H9 (cell line): ENCODE measurements at places on chromosomes 2 and 18. TPM values are rescaled to one million over a fixed set of nuclear protein-coding genes. Genes with fewer than 3 reads are reported as not detected.

RAD51AP2 gene
- 0.07 TPM in 1 of 2 replicates, not detected in the other for total RNA-seq

GRCh38 chr2:215063526-215063925 lies 74.9 kb downstream of the ABCA12 start:
- H3K4me3 ChIP-seq: no peak overlapping the region
- no peak overlapping the region for H3K27ac ChIP-seq
- no peak for DNase-seq
- no peaks in the 10 kb centered on the region for H3K36me3 ChIP-seq
- no peaks in the 10 kb centered on the region for H3K4me1 ChIP-seq

GRCh38 chr18:27073404-27073830 lies 111.7 kb downstream of the CHST9 start:
- no peak for DNase-seq
- H3K4me3 ChIP-seq: no peak overlapping the region
- H3K27me3 ChIP-seq: no peaks in the 10 kb centered on the region

DNA sequence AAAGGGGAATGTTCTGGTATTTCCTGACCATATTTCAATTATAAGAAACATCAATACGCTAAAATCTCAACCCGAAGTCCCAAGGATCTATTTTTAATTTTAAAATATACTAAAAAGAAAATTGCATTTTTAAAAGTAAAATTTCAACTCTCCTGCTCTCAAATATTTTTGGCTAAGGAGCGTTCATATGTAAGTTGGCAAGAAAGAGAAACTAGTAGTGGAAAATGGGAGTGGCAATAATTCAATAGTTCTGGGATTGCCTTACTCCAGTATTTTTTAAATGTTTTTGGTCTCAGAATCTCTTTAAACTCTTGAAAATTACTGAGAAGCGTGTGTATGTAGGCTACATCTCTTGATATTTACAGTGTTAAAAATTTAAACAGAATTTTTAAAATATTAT lies 72.7 kb downstream of the ACVR1 start:
- H3K36me3 ChIP-seq: no peaks in the 10 kb centered on the region
- H3K4me1 ChIP-seq: no peaks in the 10 kb centered on the region
- H3K27me3 ChIP-seq: no peaks in the 10 kb centered on the region
- no peak overlapping the region for H3K27ac ChIP-seq

- H3K4me1 ChIP-seq: no peaks in the 10 kb centered on the region; the same call in 1 of the 2 replicates
- no peak overlapping the region for H3K27ac ChIP-seq
- H3K27me3 ChIP-seq: no peaks in the 10 kb centered on the region
- peaks cover 19% of the 10 kb centered on the region for H3K36me3 ChIP-seq
Measured at GRCh38 chr2:10810202-10811161, 2.1 kb downstream of the PDIA6 start.

PAX3 gene
- total RNA-seq: not detected in 2 replicates

C2orf66 gene
- not detected in 2 replicates for total RNA-seq

DNA sequence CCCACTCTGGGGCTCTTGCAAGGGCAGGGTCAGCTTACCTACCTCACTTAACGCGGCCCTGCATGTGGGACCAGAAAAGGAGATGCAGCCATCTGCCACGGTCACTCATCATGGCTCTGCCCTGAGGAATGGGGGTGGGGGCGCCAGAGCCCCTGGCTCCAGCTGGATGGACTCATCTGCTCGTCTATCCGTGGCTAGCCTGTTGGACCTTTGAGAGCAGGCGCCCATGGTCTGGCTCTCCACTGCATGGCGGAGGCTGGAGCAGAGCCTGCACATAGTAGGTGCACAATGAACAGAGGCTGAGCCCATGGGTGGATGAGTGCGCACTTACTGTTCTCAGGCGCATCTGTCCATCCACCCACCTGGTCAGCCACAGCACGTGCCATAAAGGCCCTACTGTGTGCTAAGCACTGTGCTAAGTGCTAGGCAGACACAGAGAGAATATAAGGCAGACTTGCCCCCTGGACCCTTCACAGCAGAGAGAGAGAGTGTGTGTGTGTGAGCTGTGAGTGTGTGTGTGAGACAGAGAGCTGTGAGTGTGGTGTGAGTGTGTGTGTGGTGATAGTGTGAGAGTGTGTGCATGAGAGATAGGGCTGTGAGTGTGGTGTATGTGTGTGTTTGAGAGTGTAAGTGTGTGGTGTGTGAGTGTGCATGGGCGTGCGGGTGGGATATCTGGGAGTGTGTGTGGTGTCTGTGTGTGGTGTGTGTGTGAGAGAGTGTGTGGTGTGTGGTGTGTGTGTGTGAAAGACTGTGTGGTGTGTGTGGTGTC lies 151.3 kb downstream of the TFCP2L1 start:
- H3K27me3 ChIP-seq: no peaks in the 10 kb centered on the region; the same call in none of the 2 replicates
- H3K27ac ChIP-seq: no peak overlapping the region
- no peak overlapping the region for H3K4me3 ChIP-seq
- no peaks in the 10 kb centered on the region for H3K36me3 ChIP-seq

LCT gene
- total RNA-seq: 0.04 TPM in 2 replicates

- peaks cover 12% of the 10 kb centered on the region for H3K36me3 ChIP-seq
- H3K4me1 ChIP-seq: no peaks in the 10 kb centered on the region; the same call in 1 of the 2 replicates
- no peak overlapping the region for H3K27ac ChIP-seq
- no peak for DNase-seq
Measured at GRCh38 chr2:143545949-143546255, 416.7 kb downstream of the ARHGAP15 start.

DNA sequence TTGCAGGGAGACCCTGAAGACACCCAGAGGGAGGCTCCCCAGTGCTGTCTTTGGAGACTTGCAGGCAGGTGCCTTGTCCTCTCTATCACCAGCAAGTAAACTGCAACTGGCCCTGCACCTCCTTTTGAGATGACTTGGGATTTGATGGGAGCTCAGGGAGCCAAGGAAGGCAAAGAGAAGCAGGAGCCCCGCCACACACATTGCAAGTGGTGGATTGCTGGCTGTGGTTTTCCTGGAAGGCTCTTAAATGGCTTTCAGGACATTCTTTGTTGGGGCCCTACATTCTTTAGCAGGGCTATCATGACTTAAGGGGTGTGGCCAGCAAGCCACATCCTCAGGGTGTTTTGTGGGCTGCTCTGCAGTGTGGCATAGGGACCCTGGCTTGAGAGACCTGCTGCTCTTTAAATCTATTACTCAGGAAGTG lies 39.9 kb upstream of the CDC42EP3 start:
- peak; percentile 47 for DNase-seq
- no peak overlapping the region for H3K27ac ChIP-seq
- H3K36me3 ChIP-seq: peaks cover 14% of the 10 kb centered on the region
- no peaks in the 10 kb centered on the region for H3K27me3 ChIP-seq

PROC gene
- 0.37 and 0.61 TPM in 2 replicates for total RNA-seq

GRCh38 chr2:57598551-57598950 lies 448.1 kb upstream of the VRK2 start:
- no peak overlapping the region for H3K4me3 ChIP-seq
- no peaks in the 10 kb centered on the region for H3K36me3 ChIP-seq
- no peaks in the 10 kb centered on the region for H3K27me3 ChIP-seq
- H3K4me1 ChIP-seq: peaks cover 2% of the 10 kb centered on the region
- no peak for DNase-seq

DNA sequence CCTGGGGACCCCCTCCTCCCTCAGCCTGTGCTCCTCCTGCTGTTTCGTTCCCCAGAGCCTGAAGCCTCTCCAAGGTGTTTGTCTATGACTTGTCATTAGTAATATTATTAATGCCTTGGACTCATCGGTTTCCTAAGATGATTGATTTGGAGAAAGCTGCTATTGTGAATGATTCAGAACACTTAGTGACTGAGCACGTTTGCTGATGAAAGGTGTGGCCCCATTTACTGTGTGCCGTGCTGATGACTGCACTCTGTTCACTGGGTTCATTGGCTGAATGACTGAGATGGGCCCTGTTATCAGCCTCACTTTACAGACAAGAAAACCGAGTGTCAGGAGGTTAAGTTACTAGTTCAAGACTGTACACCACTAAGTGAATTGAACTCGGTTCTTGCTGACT lies 111.4 kb downstream of the SPP2 start:
- no peak overlapping the region for H3K4me3 ChIP-seq
- H3K27me3 ChIP-seq: no peaks in the 10 kb centered on the region
- no peaks in the 10 kb centered on the region for H3K4me1 ChIP-seq
- no peak for DNase-seq

CDH7 gene
- total RNA-seq: 0.13 and 0.29 TPM in 2 replicates

ZBTB7C gene
- total RNA-seq: 0.33 and 0.39 TPM in 2 replicates

CMPK2 gene
- total RNA-seq: 0.64 and 0.90 TPM in 2 replicates

GRCh38 chr2:181264441-181264840 lies 192.7 kb upstream of the ITGA4 start:
- no peak overlapping the region for H3K4me3 ChIP-seq
- H3K27ac ChIP-seq: no peak overlapping the region
- no peaks in the 10 kb centered on the region for H3K27me3 ChIP-seq
- H3K4me1 ChIP-seq: no peaks in the 10 kb centered on the region
- no peaks in the 10 kb centered on the region for H3K36me3 ChIP-seq

- no peak overlapping the region for H3K27ac ChIP-seq
- H3K27me3 ChIP-seq: no peaks in the 10 kb centered on the region
- H3K36me3 ChIP-seq: no peaks in the 10 kb centered on the region
- H3K4me3 ChIP-seq: no peak overlapping the region
Measured at GRCh38 chr2:73908689-73909652, 16.2 kb downstream of the ACTG2 start.

GRCh38 chr2:30772021-30772705 lies 35.1 kb downstream of the CAPN13 start:
- no peaks in the 10 kb centered on the region for H3K4me1 ChIP-seq
- no peaks in the 10 kb centered on the region for H3K27me3 ChIP-seq
- DNase-seq: peak; percentile 15
- no peaks in the 10 kb centered on the region for H3K36me3 ChIP-seq
- H3K4me3 ChIP-seq: no peak overlapping the region

TUBB8B gene
- 0.72 and 1.0 TPM in 2 replicates for total RNA-seq

GRCh38 chr18:35974181-35974580 lies 1.7 kb downstream of the RMP24 start:
- peak overlapping the region; percentile 94 for H3K4me3 ChIP-seq
- no peaks in the 10 kb centered on the region for H3K27me3 ChIP-seq
- peaks cover 2% of the 10 kb centered on the region; the same call in 1 of the 2 replicates for H3K4me1 ChIP-seq
- H3K36me3 ChIP-seq: peaks cover 56% of the 10 kb centered on the region
- no peak for DNase-seq

DNA sequence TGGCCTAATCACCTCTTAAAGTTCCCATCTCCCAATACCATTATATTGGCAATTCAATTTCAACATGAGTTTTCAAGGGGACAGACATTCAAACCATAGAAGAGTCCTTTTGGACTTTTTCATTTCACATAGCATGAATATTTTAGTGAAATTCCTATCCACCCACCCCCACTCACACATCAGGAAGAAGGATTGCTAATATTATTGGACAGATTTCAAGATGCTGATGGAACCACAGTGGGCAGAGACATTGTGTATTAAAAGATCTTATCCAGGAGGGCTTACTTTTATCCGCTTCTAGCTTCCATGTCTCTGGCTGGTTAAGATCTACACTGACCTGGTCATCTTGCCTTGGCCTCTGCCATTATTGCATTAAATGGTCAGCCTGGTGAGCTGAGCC lies 297.4 kb upstream of the ACVR2A start:
- H3K27me3 ChIP-seq: no peaks in the 10 kb centered on the region
- no peak overlapping the region for H3K4me3 ChIP-seq
- H3K36me3 ChIP-seq: no peaks in the 10 kb centered on the region
- no peak for DNase-seq

SERPINB3 gene
- total RNA-seq: 1.7 TPM in 2 replicates

DNA sequence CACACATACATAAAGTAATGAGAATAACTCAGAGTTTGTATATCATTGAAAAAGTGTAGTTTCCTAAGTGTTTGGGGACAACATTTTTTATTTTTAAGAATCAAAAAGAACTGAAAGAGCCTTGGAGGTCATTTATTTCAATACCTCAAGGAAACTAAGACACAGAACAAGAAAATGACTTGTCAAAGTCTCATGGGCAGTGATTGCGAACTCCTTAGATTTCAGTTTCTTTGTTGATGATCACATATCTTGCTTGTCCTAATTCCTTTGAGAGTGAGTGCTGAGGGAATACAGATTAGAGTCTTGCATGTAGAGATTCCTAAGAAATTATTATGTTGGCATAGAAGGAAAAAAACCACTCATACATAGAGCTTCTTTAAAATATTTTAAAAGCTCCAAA lies 243.8 kb downstream of the CAMKMT start:
- H3K27me3 ChIP-seq: no peaks in the 10 kb centered on the region
- H3K4me1 ChIP-seq: no peaks in the 10 kb centered on the region
- no peak overlapping the region for H3K4me3 ChIP-seq
- H3K27ac ChIP-seq: no peak overlapping the region
- H3K36me3 ChIP-seq: no peaks in the 10 kb centered on the region

ITGB6 gene
- total RNA-seq: not detected in 2 replicates

DNA sequence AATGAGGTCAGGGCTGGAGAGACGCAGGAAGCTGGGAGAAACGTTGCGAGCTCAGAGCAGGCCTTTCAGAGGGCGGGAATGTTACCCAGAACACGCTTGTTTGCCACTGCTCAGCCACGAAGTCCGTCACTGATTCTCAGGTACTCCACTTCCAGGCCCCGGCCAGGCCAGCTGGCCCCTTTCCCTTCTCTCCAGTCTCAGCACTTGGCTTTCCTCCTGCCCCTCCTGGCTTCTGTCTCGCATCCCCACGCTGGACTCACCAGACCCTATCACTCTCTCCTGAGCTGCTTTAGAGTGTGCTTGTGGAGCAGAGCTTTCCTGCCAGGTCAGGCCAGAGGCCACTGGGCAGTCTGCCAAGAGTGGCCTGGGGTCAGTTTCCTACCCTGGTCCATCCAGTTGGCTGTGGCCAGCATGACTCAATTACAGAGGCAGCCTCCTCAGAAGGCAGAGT lies 151.4 kb downstream of the TWIST2 start:
- H3K27ac ChIP-seq: no peak overlapping the region
- DNase-seq: no peak
- no peaks in the 10 kb centered on the region for H3K27me3 ChIP-seq
- no peak overlapping the region for H3K4me3 ChIP-seq
- H3K4me1 ChIP-seq: no peaks in the 10 kb centered on the region

DNA sequence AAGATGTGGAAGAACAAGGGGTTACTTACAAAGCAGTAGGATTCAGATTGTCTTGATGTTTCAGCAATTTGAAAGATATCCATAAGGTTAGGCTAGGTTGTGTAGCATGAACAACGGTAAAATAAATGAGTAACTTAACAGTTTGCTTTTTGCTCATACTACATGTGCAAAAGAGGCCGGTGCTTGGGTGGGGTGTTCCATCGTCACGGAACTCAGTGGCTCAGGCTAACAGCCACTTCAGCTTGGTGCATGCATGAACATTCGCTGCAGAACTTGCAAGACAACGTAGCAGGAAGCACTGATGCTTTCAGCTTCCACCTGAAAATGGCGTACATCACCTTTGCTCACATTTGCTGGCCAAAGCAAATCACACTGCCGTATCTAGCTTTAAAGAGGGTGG lies 407.3 kb upstream of the CDH20 start:
- no peaks in the 10 kb centered on the region for H3K36me3 ChIP-seq
- peaks cover 3% of the 10 kb centered on the region; the same call in 1 of the 2 replicates for H3K4me1 ChIP-seq
- no peak overlapping the region for H3K4me3 ChIP-seq
- H3K27ac ChIP-seq: no peak overlapping the region

- H3K4me1 ChIP-seq: no peaks in the 10 kb centered on the region
- H3K27me3 ChIP-seq: peaks cover 20% of the 10 kb centered on the region; the same call in 1 of the 2 replicates
- DNase-seq: peak; percentile 73
- H3K36me3 ChIP-seq: no peaks in the 10 kb centered on the region
- H3K27ac ChIP-seq: no peak within 1 kb of the TSS
- peak within 1 kb of the TSS; percentile 86 for H3K4me3 ChIP-seq
Measured at GRCh38 chr2:31138037-31138962, at the start of gene GALNT14. GALNT14 (minus strand) TSS chr2:31138440; CDS start chr2:31138086, 354 bp downstream.
